ENCODE measurements at places on chromosomes 1 and 21.

DNA sequence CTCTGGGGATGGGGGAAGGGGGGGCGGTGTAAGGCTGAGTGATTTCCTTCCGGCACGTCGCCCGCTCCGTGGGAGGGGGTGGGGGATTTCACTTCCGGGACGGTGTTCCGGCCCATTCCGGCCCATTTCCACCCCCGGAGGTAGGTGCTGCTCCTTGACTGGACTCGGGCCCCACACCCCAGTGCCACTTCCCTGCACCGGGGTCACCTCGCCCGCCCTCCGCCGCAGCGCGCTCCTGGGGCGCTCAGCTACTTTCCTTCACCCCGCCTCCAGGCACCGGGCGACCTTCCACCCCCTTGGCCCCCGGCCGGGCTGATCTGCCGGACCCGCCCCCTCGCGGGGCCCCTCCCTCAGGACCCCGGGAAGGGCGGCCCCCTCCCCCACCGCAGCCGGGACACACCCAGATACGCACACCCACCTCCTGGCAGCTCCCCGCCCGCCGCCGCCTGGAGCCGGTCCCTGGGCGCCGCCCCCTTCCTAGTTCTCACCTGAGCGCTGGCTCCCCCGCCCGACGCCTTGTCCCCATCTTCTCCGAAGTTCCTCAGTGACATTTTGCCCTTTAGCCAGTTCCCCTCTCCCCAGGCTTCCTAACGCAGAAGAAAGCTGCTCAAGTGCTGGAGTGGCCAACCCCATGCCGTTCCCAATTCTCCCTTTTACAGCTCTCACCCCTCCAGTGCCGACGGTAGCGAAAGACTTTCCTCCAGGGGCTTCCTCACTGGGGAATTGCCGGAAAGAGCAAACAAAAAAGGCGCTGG is at the start of gene ZBTB37:
Gene ZBTB37, plus strand, starts transcription at position 115 of the 755 bp plus-strand sequence. CDS start 1,846 bp downstream, outside the sequence.
- DNase-seq: peak; percentile 97

- DNase-seq: peak; percentile 60
Observed at GRCh38 chr1:1144122-1144842, 28.4 kb upstream of the C1orf159 start.

DNA sequence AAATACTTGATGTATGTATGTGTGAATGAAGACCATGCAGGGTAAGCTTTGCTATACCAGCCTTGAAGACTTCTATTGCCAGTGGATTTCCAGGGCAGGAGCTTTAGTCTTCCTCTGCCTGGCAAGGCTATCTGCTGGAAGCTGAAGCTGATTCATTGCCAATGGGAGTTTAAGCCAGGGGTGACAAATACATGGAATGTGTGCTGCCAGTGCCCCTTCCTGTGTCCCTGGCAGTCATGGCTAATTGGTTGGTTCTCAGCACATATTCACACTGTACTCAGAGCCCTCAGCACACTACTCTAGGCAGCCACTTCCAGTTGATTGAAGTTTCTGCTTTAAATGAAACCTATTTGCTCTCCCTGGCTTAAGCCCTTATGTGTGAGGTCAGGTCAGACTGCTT is 1.5 kb downstream of the ZSCAN20 start:
- no peak for DNase-seq

- DNase-seq: no peak
Observed at GRCh38 chr1:15337656-15338402, 71.9 kb upstream of the EFHD2 start.

DNA sequence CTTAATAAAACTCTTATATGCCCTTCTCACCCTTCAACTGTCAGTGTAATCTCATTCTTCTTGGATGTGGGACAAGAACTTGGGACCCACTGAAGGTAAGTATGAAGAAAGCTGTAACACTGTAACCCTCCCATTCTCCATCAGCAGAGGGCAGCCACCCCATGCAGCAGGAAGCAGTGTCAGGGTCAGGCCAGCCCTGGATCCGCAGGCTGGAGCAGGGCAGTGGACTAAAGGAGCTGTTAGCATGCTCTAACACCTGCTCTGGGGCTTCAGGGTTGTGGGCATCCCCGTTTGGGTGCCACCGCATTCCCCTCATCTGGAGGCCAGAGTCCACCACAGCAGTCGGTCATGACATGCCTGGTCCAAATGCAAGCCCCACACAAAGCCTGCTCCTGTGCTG is 156.5 kb downstream of the HIVEP3 start:
- DNase-seq: no peak
